Testis (tissue), 5 donors: ENCODE measurements at places on chromosomes 1 and 21.

DNA sequence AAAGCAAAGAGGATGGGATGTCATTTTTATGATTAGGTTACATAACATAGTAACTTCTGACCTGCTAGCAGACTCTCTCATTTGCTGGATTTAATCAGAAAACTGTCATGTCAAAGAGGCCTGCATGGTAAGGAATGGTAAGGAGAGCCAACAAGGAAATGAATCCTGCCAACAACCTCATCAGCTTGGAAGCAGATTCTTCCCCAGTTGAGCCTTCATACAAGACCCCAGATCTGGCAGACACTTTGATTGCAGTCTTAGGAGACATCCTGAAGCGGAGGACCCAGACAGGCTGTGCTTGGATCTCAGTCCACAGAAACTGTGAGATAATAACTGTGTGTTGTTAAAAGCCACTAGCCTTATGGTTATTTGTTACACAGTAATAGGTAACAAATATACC, 27.6 kb upstream of the MARK1 start:
- no peak for DNase-seq

DNA sequence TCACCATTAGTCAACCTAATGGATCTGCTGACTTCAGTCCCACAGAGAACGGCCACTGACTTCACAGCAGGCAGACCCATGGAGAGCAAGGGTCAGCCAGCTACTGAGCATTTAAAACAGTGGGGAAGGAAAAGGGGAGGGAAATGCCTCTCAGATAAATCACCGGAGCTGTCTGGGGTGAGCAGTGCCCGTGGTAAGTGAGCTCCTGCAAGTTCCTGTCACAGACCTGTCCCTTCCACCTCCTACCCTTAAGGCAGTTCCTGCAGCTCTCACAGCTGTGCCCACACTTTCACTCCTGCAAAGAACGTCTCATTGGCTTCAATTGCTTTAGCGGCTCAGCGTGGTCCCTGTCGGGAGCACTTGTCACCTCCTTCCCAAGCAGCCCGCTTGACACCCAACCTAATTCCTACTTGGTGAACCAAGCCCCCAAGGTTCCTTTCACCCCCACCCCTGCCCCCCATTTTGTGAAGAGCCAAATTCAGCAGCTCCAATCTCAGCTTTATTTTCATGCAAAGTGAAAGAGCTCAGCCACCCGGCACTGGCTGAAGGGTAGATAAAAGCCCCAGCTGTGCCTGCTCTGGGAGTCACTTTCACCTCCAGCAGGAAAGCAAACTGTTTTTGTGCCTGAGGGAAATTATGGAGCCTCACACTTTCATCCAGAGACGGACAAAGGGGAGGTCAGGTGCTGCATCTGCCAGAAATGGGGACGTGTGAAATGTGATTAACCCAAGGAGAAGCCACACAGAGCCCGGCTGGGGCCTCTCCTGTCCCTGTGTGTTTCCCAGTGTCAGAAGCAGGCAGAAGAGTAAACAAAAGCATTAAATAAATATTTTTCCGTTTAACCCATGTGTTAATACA, 306.2 kb downstream of the TTLL7 start:
- peak; percentile 13 for DNase-seq

GRCh38 chr1:215181518-215181917, 99.0 kb downstream of the KCNK2 start:
- no peak for DNase-seq

- no peak for DNase-seq
These were observed at the start of gene PLA2G2F for GRCh38 chr1:20138961-20139550. Gene PLA2G2F, plus strand, starts transcription at chr1:20139323. Its CDS starts 105 bp downstream, at chr1:20139428.

GRCh38 chr21:46448108-46448507, 10.6 kb upstream of the DIP2A start:
- no peak for DNase-seq

DNA sequence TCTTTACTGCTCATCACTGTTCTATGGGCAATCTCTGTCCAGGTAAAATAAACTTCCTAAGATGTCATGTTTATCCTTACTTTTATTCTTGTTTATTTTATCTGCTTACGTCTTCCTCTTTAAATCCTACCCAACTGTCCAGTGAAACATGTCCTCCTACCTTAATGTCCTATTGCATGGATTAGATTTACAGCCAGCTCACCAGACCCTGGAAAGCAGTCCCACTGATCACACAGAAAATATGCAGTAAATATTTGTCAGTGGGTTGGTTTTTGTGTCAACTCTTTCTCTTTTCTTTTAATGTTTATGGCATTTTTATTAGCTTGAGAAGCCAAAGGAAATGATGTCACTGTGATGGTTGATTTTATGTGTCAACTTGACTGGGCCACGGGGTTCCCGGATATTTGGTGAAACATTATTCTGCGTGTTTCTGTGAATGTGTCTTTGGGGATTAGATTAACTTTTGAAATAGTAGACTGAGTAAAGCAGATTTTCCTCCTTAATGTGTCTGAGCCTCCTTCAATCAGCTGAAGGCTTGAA, 258.3 kb downstream of the SRGAP2C start:
- no peak for DNase-seq

- DNase-seq, result no peak
These were observed 320.5 kb downstream of the KCTD3 start for GRCh38 chr1:215887627-215888026.

- peak; percentile 25 for DNase-seq
These were observed 4.8 kb downstream of the LMOD1 start for GRCh38 chr1:201941420-201942128.

GRCh38 chr1:192904438-192904895, 95.6 kb downstream of the RGS2 start:
- DNase-seq, result no peak

- no peak for DNase-seq
These were observed 734 bp upstream of the C1orf210 start for GRCh38 chr1:43286115-43286514.

- DNase-seq, result no peak
These were observed 116.8 kb downstream of the KCNH1 start for GRCh38 chr1:211017075-211017718.

- peak; percentile 71 for DNase-seq
These were observed 490.3 kb downstream of the TTLL7 start for GRCh38 chr1:83508485-83509151.
